ENCODE measurements at places on chromosomes 13 and 19.

DNA sequence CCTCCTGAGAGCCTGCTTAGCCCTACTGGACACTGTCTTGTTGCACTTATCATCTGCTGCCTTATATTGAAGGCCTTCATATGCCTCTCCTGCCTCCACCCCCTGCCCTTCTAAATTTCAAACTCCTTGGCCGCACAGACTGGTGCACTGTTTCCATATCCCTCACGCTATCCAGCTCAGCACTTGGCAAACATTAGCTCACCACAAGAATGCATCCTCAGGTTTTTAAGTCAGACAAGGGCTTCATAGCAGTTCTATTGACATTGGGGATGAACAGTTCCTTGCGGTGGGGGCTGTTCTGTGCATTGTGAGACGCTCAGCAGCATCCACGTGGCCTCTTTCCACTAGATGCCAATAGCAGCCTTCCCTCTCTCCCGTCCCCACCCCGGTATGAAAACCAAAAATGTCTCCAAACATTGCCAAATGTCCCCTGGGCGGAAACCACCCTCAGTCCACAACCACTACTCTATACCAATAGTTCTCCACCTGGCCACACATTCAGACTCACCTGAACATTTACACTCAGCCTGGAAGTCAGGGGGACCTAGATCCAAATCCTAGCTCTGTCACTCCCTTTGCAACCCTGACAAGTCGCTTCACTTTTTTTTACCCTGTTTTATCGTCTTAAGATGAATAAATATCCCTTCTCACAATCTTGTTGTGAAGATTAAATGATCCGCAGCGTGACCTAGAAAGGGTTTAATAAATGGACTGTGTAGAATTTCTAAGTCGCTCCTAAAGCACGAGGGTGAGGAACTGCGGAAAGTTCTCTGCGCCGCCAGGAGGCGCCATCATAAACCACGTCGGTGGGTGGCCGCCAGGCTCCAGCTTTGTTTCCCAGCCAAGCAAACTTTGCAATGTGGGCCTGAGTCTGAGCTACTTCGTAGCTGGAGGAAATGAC lies 3.6 kb upstream of the CEACAM3 start:
- DNase-seq = peak; percentile 42

GRCh38 chr13:39144941-39145533 lies 106.8 kb downstream of the NHLRC3 start:
- DNase-seq = peak; percentile 17

DNA sequence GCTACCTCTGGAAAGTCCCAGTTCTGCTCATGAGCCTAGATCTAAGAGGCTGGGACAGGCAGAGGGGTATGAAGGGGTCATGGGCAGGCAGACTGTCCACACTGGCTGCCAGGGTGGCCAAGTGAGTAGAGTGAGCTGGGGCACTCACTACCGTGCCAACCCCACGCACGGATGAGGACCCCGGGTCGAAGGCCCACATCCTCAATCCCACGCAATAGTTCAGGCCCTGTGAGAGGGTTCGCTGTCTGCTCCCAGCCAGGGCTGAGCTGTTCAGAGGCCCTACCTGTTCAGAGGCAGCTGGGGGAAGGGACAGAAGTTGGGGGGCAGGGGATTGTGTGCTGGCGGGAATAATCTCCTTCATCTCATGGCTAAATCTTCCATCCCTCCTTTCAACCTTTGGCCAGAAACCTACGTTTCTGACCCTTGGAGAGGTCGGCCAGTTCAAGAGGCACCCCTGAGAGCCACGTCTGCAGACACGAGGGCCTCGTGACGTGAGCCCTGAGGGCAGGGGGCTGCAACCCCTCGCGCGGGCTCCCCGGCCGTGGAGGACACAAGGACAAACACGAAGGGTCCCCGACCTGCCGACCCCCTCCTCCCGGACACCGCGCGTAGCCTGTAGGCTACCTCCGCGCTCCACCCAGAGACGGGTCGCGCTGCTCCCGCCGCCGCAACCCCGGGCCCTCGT lies 1.0 kb upstream of the RPS5 start:
- DNase-seq = peak; percentile 44

- DNase-seq = no peak
These were observed 309.4 kb upstream of the KLF12 start for GRCh38 chr13:74443631-74444030.

- DNase-seq = no peak
These were observed 90.6 kb downstream of the TEX26 start for GRCh38 chr13:31022928-31023530.

DNA sequence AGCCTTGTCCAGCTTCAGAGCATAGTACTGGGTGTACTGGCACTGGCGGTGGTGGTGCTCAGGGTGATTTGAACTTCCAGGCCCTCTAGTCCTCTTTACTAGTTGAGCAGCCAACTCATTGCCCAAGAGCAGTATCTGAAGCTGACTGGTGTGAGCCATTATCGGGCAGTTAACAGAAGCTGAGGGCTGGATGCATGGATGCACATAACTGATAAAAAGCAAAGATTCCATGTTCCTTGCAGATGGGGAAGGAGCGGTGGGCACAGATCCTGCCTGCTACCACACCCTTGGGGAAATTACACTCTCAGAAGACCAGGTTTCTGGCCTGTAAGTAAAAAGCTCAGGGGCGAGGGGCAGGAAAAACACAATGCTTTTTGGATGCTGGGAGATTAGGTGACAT lies 499.4 kb upstream of the ARGLU1 start:
- no peak for DNase-seq

- peak; percentile 49 for DNase-seq
These were observed at the start of gene MAST1 for GRCh38 chr19:12838182-12838885. Gene MAST1 (plus strand): TSS chr19:12838515. CDS start chr19:12838573, 58 bp downstream.

GRCh38 chr19:14795078-14795721 lies 16.8 kb upstream of the ADGRE2 start:
- no peak for DNase-seq
